ENCODE measurements at places on chromosomes 5 and 9.

DNA sequence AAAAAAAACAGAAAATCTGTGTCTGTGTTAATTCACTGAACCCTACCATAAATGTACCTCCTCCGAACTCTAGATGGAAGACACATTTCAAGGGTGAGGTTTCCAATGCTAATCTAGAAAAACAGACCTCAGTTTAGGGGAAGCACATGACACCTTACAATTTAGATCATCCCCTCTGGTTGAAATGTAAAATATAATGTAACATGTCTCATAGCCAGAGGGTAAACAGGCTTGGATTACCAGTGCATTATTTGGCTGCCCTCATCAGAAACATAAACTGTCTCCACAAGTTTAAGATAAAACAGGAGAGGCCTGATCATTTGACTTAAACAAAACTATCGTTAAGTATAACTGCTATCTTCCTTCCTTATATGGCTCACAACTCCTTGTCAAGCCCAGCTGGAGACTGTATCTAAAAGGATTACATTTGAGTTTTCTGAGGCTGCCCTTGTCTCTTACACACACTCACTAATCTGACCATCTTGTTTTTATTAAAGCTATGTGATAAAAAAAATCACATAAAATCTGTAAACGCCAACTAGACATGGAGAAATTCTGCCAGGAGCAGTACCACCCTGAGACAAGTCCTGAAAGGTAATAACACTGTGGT is 105.7 kb downstream of the LURAP1L start:
- no peak for DNase-seq

DNA sequence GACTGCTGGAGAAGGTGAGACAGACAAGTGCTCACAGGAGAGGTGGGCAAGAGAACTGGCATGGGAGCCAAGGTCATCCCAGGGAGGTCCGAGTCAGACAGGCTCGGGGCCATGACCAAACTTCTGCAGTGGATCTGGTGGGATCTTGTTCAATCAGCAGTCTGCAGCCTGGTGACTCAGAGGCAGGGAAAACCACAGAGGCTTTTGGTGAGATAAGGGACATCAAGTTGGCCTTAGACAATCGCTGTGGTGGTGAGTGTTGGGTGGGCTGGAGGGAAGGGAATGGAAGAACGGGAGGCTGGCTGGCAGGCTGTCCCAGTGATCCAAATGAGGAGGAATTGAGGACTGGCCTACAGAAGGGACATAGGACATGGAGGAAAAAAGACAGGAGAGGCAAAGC is 123.8 kb downstream of the TMEM174 start:
- DNase-seq, result no peak

- no peak for DNase-seq
Observed at GRCh38 chr9:87054999-87055686, 107.8 kb upstream of the GAS1 start.

GRCh38 chr5:9046756-9047481 is 499.0 kb downstream of the SEMA5A start:
- no peak for DNase-seq

- DNase-seq, result no peak
Observed at GRCh38 chr9:1034271-1034670, 15.9 kb upstream of the DMRT2 start.

GRCh38 chr9:123089040-123089439 is 55.6 kb downstream of the GPR21 start:
- DNase-seq, result no peak

- DNase-seq, result no peak
Observed at GRCh38 chr9:30280229-30280900, 2104.1 kb upstream of the ACO1 start.

GRCh38 chr5:179901915-179902762 is 5.6 kb downstream of the TBC1D9B start:
- no peak for DNase-seq

DNA sequence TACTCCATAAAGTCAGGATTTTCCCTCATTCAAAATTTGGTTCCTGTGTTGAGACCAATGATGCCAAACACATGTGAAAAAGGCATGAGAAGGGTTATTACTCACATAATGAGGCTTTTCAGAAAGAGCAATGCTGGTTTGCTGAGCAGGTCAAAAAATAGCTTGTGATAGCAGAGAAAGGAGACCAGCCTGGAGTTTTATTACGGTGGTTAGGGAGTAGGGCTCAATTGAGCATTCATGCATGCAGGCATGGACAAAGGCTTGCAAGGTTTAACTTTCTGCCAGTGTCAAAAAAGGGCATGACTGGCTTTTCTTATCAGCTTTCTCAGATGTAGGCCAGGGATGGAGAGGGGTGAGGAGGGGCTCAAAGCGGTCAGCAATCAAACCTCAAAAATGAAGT is 628.3 kb downstream of the DNAH5 start:
- no peak for DNase-seq

DNA sequence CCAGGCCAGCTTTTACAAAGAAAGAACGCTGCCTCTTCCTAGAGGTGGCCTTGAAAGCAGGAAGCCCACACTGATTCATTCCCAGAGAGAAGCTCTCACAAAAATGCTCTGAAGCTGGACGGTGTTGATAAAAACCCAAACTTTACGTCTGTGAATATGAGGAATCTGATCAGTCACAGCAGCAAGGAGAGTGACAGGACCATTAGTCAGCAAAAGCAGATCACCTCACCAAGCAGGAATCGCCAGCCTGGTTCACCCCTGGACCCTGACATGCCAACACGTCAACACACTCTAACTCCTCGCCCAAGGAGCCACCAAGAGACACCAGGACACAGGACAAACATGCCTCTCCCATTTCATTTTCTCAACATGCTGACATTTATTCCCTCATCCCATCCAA is 70.6 kb upstream of the ZNF622 start:
- no peak for DNase-seq

DNA sequence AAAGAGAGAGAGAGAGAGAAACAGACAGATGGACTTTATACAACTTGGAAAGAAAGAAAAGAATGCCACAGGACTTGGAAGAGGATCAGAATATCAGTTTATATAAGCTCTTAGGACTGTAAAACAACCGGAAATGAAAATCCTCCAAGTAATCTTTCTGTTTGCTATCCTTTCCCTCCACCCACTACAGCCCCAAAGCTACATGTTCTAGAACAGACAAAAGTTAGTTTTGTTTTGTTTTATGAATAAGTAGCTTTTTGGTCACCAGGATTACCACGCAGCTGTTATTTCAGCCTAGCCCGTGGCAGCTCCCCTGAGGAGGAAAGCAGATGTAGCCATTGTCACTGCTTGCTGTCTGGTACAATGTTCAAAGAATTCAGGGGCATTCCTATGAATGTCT is 66.6 kb downstream of the SH3TC2 start:
- DNase-seq, result no peak

GRCh38 chr9:76396144-76396543 is 1.9 kb upstream of the RFK start:
- no peak for DNase-seq

DNA sequence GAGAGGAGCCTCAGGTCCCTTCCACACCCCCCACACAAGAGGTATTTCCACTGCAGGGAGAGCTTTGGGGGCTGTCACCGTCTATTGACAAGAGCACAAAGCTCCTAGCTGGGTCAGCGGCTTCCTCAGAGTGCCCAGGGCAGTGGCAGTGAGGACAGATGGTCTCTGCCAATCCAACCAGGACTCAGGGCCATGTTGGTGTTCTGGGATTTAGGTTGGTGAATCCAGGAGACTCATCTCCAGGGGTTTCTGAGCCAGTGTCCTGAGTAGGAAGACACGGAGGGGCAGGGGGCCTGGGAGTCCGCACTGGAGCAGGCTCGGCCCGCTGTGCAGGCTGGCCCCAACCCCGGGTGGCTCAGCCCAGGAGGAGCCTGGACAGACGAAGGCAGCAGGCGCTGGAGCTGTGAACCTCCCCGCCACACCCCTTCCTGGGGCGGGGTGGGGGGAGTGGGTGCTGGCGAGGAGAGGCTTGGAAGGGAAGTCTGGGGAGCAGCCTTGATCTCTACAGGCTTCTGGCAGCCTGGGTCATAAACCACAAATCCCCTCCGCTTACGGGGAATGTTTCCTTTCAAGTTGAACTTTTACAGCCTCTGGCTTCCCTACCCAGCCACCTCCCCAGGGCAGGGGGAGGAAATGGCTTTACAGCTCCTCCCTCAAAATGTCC is 19.6 kb downstream of the CRB2 start:
- no peak for DNase-seq

DNA sequence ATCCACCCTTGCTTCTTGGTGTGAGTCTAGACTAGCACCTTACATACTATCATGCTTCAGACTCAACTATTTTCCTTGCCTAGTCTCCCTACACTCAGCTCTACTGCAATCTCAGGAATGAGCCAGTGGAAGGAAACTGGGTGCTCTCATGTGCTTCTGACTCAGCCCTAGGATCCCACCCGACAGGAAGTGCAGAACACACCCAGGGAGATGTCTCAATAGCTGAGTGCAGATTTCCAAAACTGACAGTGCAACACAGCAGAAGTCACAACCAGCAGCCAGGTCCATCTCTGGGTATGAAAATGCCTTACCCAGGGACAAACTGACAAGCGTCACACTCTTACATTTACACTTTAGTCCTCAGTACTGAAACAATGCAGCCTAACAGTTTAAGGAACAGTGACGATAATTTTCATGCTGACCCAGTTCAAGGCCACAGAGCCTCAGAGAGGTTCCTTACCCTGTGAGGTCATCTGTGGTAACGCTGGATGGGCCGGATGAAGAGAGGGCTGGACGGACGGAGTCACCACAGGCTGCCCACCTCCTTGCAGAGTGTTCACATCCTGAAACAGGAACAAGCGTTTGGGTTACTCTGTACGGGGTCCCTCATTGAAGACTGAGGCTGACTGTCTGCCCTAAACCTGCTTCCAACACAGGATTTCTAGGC is 33.0 kb downstream of the FKBP15 start:
- no peak for DNase-seq
